ENCODE measurements at places on chromosomes 1 and 21.
A peak's percentile ranks its signal among the peaks of the same experiment; 100 is the strongest.

GRCh38 chr1:32240140-32240951, 6.7 kb upstream of the FAM167B start:
- peak; percentile 56 for DNase-seq

GRCh38 chr1:46612937-46613660, 3.5 kb downstream of the MOB3C start:
- no peak for DNase-seq

GRCh38 chr1:30313176-30313575, 410.2 kb downstream of the MATN1 start:
- DNase-seq = no peak

- DNase-seq = no peak
These were observed 462.4 kb upstream of the RGS18 start for GRCh38 chr1:191695865-191696264.

- no peak for DNase-seq
These were observed 12.0 kb downstream of the ALDH9A1 start for GRCh38 chr1:165686121-165686970.

- DNase-seq = no peak
These were observed 63.5 kb downstream of the CCDC185 start for GRCh38 chr1:223456747-223457146.

DNA sequence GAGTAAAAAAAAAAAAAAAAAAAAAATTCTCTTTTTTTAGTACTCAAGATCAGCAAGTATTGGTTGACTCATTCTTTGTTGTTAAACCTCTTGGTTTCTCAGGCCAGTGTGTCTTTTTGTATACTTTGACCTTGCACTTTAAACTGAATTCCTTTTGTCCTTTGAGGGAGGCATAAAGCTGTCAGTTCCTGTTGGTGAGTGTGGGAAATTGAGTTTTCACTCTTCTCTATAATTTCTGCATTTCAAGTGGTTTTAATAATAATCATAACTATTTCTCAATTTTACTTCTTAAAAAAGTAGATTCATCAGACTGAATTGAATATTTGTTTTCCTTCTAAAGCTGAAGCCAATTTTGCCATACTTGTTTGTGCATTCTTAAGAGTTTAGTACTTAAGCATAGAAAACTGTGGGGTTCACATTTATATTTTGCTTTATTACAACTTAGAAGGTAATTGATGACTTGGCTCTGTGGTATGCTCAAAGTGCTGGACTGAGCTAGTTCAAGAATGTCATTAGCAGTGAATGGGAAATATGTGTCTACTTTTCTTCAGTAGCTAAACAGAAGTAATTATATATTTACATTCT, 43.4 kb downstream of the ITSN1 start:
- no peak for DNase-seq

DNA sequence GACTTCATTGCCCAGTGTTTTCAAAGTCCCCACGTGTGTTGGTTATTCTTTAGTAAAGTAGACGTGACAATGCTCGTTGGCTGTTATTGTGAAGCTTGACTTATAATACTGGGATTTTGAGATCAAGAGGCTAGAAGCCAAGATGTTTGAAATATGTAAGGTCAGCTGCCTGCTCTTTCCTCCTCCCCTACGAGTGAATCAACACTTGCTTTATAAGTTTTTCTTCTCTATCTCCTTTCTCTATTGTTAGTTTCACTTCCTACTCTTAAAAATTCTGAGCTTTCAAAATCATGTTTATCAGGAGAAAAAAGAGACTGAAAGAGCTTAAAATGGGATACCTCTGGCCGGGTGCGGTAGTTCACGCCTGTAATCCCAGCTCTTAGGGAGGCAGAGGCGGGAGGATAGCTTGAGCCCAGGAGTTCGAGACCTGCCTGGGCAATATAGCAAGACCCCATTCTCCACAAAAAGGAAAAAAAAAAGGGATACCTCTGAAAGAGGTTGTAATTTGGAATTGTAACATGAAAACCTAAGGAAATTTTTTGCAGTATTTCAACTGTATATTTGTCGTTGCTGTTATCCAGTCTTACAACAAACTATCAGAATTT, 72.0 kb downstream of the EPB41 start:
- DNase-seq = no peak

- DNase-seq = no peak
These were observed 9.3 kb downstream of the SLC26A9 start for GRCh38 chr1:205933671-205934618.

DNA sequence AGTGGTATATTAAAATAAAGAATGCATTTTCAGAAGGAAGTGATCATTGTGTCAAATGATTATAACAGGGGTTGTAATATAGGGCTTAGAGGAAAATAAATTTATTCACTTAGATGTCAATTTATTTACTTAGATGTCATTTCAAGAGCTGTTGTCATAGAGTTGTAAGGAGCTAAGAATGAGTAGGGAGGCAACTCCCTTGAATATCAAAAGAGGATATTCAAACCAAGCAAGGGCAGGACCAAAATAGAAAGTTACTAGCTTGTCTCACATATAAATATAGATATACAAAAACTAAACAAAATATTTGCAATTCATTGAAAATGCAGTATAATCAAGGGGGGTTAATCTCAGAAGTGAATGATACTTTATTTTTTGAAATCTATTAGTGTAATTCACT, 16.0 kb upstream of the RASAL2 start:
- DNase-seq = no peak

- no peak for DNase-seq
These were observed at the start of gene C1orf116 for GRCh38 chr1:207032528-207033017. TSS of gene C1orf116 (minus strand) at chr1:207032756. CDS start at chr1:207027598, 5,158 bp downstream.

DNA sequence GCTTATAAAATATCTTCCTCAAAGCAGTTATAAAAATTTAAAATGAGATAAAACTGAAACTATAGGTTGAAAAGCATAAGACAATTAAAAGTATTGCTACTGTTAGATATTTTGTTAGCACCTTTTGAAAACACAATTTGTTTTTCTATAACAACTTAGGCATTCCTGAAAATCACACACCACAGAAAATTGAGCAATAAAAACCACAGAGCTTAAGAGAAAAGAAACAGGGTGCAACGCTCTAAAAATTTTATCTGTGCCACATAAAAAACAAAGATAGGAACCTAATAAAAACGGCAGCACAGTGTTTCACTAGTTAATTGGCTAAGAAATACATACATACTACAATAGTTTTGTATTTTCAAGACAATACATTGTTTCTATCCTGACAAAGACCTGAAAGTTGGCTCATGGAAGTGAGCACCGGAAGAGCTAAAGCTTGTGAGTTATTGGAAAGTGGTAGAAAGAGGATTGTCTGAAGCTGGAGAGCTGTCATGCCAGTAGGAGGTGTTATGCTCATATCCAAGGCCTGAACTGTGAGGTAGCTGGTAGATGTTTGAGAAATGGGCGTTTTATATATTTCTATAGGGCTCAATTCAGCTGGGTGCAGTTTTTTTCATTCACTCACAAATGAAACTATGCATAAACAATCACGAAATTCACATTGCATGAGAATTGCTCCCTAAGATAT, 45.8 kb downstream of the RGS7 start:
- DNase-seq = no peak

DNA sequence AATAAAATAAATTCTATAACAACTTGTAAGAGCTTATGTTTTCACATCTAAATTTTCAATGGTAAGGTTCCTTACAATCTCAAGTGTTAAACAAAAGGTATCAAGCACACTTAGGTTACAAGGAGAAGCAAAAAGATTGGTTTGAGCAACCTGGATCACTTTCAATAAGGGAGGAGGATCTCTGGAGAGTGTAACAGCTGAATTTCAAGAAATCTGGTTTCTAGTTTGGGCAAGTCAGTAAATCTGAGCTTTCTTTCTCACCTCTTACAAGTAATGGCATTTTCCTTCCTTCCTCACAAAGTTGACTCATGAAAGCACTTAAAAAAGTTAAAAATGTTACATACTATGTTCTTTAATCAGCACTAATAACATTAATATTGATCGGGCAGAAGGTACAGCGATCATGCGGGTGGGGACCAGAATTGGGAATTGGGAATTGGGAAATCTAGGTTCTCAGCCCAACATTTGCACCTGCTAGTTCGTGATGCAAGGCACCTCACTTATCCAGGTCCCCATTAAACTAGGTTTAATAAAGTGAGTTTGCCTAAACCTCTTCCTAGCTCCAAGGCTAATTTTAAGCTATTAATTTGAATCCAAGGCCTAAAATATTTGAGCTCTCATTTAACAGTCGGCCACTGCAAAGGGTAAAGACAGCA, 3.1 kb downstream of the NUCKS1 start:
- no peak for DNase-seq

DNA sequence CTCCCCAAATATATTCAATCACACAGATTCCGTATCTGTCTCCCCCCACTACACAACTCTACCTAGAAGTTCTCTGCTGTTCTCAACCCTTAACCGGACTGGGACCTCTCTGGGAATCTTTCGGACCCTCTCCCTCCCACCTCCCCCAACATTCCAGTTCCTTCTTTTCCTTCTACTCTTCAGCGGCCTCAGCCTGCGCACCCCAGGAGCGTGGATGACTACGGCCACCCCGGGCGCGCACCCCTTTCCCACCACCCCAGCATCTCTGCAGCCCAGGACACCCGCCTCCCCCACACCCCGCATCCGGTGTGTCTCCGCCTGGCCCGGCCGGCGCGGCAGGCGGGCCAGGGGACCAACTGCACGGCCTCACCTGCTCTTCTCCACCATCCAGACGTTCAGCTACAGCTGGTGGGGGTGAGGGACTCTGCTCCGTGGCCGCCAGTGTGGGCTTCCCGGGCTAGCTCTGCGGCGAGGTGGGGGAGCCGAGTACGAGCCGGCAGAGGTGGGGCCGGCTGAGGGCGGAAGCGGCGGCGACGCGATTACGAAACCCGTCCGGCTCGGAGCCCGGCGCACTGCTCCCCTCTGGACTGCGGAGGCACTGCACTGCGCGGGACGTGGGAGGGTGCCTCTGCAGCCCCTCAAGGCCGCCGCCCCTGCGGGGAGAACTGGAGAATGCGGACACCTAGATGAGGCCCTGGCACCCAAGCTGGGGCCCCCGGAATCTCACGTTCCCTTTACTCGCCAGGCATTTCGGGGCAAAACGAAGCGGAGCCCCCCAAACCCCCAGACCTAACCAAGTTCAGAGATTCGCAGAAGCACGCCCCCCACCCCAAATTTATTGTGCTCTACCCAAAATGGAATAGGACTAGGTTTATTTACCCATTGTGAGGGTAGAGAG, at the start of gene CDC42SE1:
TSS of gene CDC42SE1 (minus strand) at position 514 of the 898 bp plus-strand sequence. CDS start 3,892 bp downstream, outside the sequence.
- DNase-seq = peak; percentile 85

DNA sequence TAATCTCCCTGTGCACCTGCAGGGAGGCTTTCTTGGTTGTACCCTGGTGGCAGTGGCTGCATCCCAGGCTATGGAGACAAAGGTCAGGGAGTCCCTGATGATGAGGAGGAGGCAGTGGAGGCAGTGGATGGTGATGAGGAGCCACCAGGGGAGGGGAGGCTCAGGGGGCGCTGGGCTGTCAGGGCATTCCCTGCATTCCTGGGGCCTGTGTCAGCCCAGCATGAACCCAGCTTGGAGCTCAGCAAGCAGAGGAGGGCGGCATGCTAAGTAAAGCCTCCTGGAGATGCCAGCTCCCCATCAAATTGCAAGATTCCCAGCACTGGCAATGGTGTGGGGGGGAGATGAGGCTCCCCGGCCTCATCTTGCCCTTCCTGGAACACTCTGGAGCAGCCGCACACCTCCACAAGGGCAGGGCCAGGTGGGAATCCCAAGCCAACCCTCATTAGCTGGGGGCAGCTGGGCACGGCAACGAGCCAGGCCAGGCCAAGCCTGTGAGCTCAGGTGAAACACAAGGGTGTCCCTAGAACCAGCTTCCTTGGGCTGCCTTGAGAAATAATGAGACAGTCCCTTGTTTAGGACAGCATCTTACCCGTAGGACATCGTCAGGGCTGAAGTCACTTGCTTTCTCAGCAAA, 469.5 kb downstream of the MATN1 start:
- DNase-seq = no peak

- DNase-seq = no peak
These were observed 17.9 kb upstream of the SMG7 start for GRCh38 chr1:183454377-183454776.

DNA sequence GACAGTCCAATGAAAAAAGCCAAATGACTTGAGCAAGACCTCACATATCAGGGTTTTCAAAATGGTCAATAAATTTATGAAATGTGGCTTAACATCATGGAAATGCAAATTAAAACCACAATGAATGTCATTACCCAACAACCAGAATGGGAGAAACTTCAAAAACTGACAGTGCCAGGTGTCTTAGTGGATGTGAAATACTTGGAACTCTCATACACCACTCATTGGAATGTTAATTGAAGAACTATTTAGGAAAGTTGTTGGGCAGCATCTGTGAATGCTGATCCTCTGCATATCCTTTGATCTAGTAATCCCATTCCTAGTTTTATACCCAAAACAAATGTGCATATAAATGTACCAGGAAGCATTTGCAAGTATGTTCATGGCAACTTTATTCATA, 19.2 kb upstream of the BACH1 start:
- DNase-seq = no peak

Data from activated CD4-positive, alpha-beta T cell treated with anti-CD3 and anti-CD28 coated beads, Interleukin-2, amount 50 U/mL, for 48 hours (primary cell).